ENCODE measurements at places on chromosomes 12 and 14. TPM values are rescaled to one million over a fixed set of nuclear protein-coding genes. Genes with fewer than 3 reads are reported as not detected.

Gene TAS2R7
- total RNA-seq, result not detected

Gene RHEBL1
- total RNA-seq, result 2.5 TPM

Gene PAPLN
- 3.0 TPM for total RNA-seq

DNA sequence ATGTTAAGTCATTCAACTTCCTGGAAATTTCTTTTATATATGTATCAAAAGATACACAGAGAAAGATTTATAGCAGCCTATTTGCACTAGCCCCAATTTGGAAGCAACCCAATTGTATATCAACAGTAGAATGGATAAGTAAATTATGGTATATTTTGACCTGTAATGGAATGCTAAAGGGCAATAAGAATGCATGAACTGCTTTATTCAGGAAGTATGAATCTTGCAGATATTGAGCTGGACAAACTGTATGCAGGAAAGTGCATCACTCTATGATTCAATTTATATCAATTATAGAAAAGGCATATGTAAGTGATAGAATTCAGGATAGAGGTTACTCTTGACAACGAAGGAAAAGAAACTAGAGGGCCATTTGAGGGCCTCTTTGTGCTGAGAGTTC lies 913.1 kb upstream of the FBXO33 start:
- DNase-seq, result no peak

GRCh38 chr14:46048127-46048526 lies 603.5 kb downstream of the RPL10L start:
- DNase-seq, result peak; percentile 49

DNA sequence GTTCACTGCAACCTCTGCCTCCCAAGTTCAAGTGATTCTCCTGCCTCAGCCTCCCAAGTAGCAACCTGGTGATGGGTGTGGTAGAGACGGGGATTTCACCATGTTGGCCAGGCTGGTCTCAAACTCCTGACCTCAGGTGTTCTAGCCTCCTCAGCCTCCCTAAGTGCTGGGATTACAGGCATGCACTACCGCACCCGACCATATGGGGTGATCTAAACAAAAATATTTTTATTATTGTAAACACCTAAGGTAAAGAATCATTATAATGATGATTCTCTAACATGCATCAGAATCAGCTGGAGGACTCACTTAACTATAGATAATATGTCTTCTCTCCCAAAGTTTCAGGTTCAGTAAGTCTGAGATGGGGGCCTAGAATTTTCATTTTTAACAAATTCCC lies 96.2 kb upstream of the ALG10 start:
- no peak for DNase-seq

DNA sequence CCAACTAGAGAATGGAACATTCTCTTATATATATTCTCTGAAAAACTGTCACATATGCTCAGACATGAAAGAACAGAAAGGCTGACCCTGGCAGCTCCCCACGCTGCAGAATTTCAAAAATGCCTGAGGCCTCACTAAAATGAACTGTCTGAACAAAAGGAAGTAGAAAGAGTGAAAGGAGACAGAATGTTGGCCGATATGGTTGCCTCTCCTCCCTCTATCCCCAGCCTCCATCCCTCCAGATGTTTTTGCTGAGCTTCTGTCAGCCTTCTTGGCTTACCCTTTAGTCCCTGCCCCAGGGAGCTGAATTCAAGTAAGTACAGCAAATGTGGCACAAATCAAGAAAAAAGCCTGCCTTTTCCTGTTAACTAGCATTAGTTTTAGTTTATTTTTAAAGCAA lies 6.9 kb downstream of the SMCO2 start:
- no peak for DNase-seq

DNA sequence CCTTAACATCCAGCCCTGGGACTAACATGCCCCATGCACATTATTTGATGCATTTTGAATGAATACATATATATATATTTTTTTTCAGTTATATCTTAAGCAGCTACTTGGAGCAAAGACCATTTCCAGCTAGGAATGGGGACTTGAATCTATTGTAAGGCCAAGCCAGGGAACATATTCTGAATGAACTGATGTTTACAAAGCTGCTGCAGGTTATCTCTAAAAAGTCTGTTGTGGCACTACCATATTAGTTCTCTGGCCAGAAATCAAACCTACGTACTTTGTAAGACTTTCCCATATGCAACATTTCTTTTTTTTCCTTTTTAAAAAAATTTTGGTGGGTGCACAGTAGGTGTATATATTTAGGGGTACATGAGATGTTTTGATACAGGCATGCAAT lies 43.4 kb downstream of the PELI2 start:
- no peak for DNase-seq

Gene TSHR
- not detected for total RNA-seq

Gene PAX9
- total RNA-seq, result 7.2 TPM

GRCh38 chr14:64062381-64063115 lies 209.7 kb downstream of the SYNE2 start:
- no peak for DNase-seq

Gene LRRC10
- not detected for total RNA-seq

Gene GARIN6
- not detected for total RNA-seq

DNA sequence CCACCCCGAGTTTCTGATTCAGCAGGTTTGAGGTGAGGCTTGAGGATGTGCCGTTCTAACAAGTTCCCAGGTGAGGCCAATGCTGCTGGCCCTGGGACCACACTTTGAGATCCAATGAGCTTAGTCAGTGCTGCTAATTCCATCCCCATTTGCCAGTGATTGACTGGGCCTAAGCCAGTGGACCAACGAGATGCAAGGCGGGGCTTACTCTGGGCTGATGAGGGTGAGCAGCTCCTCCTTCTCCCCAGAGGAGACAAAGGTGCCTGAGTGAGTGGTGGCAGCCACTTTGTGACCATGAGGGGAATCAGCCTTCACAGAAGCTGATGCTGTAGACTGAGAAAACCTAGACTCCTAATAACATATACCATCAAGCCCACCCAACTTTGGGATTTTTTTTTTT lies 23.1 kb upstream of the HNF1A start:
- DNase-seq, result no peak
